GM12891 (cell line): ENCODE measurements at places on chromosomes 12 and 14.

- DNase-seq, result no peak
Measured at GRCh38 chr14:104205781-104206180, 67.4 kb downstream of the KIF26A start.

DNA sequence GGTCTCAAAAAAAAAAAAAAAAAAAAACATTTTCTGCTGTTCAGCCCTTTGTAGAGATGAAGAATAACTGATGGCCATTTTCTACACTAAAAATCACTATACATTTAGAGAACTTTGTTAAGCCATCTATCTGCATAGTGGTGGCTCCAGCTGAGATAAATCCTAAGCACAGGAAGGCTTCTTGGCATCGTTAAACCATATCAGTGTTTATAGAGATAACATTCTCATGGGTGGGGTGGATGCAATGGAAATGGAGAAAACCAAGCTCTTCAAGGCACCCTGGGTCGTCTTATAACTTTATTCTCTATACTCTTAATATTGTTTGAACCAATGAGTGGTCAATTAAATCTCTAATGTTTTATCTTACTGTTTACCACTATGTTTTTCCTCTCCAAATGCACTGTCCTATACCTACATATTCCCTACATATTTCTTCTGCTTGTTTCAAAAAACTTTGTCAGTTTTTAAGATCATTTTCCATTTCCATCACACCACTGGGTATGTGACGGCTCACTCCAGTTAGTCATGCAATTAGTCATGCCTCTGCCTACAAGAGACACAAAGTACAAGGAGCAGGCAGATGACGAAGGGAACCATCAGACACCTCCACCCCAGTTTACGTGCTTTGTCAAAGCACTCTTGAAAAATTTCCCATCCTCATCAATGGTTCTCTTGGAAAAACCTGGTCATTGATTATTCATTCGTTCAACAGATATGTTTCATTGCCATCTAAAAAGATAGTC, 119.3 kb upstream of the OVCH1 start:
- no peak for DNase-seq

DNA sequence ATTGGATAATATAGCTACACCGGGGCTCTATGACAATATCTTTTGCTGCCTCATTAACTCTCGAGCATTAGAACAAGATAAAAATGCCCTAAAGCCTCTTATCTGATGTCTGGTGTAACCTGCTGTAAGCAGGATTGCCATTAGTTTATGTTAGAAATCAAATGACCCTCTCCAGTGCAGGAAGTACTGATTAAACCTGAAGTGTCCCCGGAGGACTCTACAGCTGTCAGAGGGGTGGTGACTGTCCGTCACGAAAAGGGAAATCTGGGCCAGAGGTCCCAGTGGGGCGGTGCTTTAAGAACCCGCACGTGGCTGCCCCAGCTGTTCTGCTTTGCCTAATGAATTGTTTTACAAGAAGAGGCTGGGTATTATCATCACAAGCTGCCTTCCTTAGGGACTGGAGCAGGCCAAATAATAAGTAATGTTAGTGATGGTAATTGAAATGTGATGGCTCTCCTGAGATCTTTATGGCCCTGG, 55.7 kb downstream of the LIN52 start:
- DNase-seq, result no peak

- DNase-seq, result no peak
Measured at GRCh38 chr14:60510951-60511599, 2.1 kb downstream of the SIX6 start.

DNA sequence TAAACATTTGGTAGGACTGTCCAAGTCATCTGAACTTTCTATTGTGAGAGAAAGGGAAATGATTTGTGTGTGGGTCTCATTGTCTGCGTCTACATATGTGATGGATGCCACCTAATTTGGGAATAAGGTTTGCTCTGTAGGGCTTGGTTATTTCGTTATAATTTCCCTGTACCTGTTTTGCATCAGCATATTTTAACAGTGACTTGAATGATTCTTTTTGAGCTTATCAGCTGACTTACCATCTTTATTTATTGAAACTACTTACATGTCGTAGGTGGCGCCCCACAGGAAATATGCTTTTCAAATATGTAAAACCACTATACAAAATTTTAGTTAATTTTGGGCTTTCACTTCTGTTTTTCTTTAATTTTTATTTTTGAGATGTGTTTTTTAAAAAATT, 56.5 kb upstream of the BCAT1 start:
- DNase-seq, result no peak

DNA sequence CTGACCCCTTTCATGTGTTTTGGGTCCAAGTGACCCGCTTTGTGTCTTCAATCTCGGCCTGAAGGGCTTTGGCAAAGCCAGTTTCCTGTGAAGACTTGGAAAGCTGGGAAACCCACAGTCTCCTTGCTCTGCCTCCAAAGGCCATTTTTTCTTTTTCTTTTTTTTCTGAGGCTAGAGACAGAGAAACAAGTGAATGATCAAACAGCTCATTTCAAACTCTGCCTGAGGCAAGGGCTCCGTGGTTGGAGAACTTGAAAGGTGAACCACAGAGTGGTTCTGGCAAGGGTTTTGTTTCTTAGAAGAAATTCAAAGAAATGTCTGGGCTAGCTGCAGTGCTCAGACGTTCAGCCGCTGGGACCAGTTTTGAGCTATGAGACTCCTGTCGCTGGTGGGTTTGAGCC, 62.7 kb downstream of the ERH start:
- DNase-seq, result no peak

DNA sequence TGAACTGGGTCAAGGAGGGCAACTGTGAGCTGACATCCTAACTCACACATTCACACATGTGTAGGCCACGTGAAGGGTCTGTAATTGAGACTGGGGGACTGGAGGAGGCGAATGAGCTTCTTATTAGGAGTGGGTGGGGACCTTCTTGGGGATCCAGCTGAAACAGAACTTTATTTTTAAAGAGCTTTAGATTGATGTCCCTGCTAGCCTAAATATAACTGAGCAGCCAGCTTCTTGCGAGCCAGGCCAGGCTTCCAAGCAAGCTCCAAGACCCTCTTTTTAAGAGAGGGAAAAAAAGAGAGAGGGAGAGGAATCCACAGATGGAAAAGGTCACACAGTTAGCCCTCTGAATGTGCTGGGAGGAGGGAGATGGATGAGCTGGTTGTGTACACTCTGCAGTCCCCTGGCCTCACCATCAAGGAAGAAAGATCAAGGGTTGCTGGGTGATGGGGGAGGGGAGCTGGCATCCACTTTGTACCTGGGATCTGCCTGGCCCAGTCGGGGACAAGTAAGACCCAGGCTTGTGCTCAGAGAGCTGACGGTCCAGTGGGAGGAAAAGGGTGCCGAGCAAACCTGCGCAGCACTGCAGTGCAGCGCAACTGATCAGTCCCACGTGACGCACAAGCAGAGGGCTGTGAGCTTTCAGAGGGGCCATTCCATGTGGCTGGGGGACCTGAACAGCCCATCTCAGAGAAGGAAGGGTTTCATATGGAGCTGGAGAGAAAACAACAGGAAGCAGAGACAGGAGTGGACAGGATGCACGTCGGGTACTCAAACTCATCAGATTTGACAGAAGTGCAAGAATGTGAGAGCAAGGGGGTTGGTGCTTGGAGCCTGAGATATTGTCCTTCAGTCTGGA, 154.5 kb downstream of the ZFP36L1 start:
- no peak for DNase-seq

GRCh38 chr12:17358835-17359234, 731.2 kb downstream of the RERGL start:
- no peak for DNase-seq

DNA sequence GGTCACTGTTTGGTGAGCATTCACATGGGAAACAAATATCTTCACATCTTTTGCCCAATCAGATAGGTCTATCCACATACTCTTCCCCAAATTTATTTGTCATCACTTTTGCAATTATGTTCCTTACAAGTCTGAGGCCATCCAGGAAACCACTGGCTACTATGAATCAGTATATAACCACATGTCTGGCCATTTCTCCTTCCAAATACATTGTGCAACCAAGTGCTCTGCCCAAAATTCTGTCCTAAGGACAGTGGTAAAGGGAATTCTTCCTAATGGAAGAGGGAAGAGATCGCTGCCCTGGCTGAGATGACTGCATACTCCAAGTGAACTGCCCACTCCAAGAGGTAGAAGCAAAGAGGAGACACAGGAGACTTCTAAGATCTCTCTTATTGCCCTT, 148.9 kb upstream of the MAX start:
- no peak for DNase-seq

GRCh38 chr12:82645414-82645813, 41.3 kb upstream of the TMTC2 start:
- DNase-seq, result no peak

DNA sequence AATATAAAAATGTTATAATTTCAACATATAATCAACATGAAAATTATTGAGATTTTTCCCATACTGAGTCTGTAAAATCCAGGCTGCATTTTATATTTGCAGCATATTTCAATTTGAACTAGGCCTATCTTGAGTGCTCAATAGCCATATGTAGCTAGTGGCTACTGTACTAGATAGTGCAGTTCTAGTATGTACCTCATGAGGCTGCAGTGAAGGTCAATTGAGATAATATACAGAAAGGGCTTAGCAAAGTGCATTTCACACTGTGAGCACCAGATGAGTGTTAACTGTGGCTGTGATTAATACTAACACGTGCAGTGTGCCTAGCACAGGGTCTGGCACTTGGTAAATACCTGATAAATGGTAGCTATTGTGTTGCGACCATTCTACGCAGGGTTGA, 5.4 kb upstream of the SLC22A17 start:
- DNase-seq, result no peak

GRCh38 chr12:102528111-102528510, 47.7 kb upstream of the IGF1 start:
- no peak for DNase-seq

DNA sequence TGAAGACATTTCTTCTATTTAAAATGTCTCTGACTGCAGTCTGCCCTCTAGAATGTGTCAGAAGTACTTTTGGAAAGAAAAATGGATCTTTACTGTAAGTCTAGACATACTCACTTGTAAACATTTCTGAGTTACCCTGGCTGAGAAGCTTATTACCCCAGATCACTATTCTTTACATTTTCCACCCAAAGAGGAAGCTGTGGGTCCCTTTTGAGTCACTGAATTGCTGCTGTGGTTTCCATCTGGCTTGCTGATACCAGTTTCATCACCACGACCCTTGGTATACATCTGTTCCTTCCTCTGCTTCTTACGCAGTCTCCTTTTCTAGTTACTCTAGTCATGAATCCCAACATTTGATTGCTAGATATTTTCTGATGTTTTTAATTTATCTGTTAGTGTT, 20.2 kb upstream of the CLEC4D start:
- peak; percentile 31 for DNase-seq
